ENCODE measurements at places on chromosomes 12 and 14.

DNA sequence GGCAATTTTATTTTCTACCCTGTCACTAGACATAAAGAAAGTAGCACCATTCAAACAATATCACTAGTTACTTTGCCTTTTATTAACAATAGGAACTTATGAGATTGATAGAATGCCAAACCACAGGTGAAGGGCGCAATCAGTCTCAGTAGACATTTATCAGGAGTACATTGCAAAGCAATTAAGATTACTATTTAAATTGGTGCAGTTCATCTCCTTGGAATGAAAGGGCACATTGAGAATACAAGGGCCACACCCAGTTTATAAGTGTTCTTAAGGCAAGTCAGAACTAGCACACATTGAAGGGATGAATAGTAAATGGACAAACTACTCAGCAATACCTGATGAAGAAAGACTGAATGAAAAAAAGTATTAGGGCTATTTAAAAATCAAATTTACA, 601.4 kb downstream of the C12orf50 start:
- no peak for DNase-seq

GRCh38 chr12:56935752-56936151, 1.5 kb upstream of the SDR9C7 start:
- DNase-seq = no peak

- DNase-seq = no peak
Observed at GRCh38 chr12:80811957-80812708, 95.4 kb downstream of the MYF5 start.

- DNase-seq = no peak
Observed at GRCh38 chr12:77965790-77966189, 135.1 kb downstream of the NAV3 start.

All from cardiac muscle cell (in vitro differentiated cells and primary cell).